ENCODE measurements at places on chromosomes 2 and 18. TPM values are rescaled to one million over a fixed set of nuclear protein-coding genes. Genes with fewer than 3 reads are reported as not detected.

HOXD1 gene
- polyA plus RNA-seq, result 9.1 TPM

CD207 gene
- polyA plus RNA-seq, result not detected

LINC00305 gene
- polyA plus RNA-seq, result 3.1 TPM

GALR1 gene
- polyA plus RNA-seq, result 0.10 TPM

HOXD11 gene
- 72.4 TPM for polyA plus RNA-seq

RESP18 gene
- not detected for polyA plus RNA-seq

NEU2 gene
- polyA plus RNA-seq, result not detected

UGGT1 gene
- polyA plus RNA-seq, result 45.4 TPM

TFCP2L1 gene
- 81.5 TPM for polyA plus RNA-seq

STARD6 gene
- 0.44 TPM for polyA plus RNA-seq

TMEM247 gene
- polyA plus RNA-seq, result not detected

PLEKHH2 gene
- 64.8 TPM for polyA plus RNA-seq

ADRA2B gene
- 3.9 TPM for polyA plus RNA-seq

- DNase-seq, result no peak
Measured at GRCh38 chr2:217218269-217219163, 358.7 kb upstream of the TNP1 start.

DNA sequence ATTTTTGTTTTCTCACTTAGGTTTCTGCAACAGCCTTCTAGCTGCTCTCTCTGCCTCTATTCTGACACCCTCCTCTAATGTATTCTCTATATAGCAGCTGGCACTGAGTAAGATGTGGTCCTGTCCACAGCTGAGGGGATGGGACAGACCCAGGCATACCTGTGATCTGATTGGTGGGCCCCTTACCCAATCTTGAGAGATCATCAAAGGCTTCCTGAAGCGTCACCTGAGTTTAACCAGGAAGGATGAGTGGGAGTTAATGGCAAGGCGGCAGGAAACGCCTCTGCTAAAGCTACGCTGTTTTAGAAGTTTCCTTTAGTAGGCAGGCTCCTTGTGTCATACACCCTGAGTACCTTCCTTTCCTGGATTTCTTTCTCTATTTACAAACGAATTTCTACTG is 5.7 kb upstream of the TET3 start:
- no peak for DNase-seq

- no peak for DNase-seq
Measured at GRCh38 chr18:23626451-23627279, 36.0 kb downstream of the ANKRD29 start.

DNA sequence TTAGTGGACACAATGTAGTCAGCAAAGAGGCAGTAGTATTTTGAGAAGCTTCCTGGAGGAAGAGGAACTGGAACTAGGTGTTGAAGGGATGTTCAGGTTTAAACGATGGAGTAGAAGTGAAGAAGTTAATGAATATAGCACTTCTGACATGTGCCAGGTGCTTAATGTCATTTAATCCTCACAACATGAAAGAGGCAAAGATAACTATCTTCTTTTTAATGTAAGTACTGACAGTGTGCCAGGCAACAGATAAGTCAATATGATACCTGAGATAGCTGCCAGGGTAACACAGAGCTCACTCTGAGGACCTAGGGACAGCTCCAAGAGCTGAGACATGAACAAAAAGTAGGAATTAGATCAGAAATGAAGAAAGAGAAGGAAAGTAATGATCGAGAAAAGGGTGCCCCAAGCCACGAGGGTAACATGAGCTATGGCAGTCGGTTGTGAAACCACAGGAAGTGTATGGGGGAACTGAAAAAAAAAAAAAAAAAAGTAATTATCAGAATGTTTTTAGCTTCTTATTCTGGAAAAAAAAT is 140.7 kb downstream of the RNF144A start:
- no peak for DNase-seq

DNA sequence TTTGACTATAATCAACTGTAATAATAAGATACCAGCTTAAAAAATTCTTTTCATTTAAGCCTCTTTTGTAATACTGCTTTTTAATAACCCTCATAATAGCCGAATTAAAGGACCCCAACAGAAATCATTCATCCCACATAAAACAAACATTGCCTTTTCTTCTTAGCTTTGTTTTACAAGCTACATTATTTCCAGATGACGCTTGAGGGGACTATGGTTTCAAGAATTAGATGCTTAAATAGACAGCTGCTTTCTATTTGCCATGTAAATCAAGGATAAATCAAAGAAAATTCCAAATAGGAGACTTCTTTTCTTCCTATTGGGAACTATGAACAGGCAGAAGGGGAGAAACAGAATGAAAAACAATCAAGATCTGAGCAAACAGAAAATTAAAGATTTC is 200.7 kb upstream of the SMAD7 start:
- DNase-seq, result no peak

GRCh38 chr2:68643011-68643873 is at the start of gene PROKR1:
TSS of gene PROKR1 (plus strand) at chr2:68643579. CDS start at chr2:68645822, 2,243 bp downstream.
- peak; percentile 46 for DNase-seq

DNA sequence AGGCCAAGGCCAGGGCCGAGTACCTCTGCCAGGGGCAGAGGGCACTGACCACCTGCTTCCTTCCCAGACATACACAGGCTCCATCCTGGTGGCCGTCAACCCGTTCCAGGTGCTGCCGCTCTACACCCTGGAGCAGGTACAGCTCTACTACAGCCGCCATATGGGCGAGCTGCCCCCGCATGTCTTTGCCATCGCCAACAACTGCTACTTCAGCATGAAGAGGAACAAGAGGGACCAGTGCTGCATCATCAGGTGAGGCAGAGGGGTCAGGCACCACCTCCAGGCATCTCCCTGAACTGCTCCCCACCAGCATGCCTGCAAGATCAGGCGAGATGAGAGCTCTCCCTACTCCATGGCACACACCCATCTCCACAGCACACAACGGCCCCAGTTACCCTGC is 31.1 kb downstream of the MYO7B start:
- no peak for DNase-seq

DNA sequence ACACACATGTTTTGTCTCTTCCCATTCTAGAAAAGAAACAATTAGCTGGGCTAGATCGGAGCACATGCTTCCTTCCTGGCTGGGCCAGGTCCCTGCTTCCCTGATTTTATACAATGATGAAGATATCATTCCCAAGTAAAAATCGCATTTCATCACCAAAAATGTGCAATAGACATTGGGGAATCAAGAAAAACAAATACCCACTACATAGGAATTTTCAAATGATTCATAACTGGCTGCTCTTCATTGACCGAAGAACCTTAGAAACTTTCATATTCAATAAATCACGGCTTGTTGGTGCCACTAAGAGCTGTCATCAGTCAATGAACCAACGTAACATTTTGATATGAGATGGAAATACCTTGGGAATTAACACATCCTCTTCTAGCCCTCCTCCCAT is 373.6 kb upstream of the TRIB2 start:
- no peak for DNase-seq

- DNase-seq, result no peak
Measured at GRCh38 chr2:96089356-96090195, 26.8 kb downstream of the ADRA2B start.

- no peak for DNase-seq
Measured at GRCh38 chr2:212037062-212037461, 501.5 kb downstream of the ERBB4 start.

DNA sequence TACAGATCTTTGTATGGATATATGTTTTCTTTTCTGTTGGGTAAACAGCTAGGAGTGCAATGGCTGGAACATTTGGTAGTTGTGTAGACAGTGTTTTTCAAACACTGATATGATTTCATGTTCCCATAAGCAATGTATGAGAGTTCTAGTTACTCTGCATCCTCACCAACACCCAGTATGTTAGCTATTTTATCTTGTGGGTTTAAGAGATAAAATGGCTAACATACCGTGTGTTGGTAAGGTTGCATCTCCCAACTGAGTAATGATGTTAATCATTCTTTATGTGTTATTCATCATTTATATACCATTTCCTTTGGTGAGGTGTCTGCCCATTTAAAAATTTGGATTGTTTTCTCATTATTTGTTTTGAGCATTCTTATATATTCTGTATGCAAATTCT is 65.7 kb downstream of the LYPD6B start:
- DNase-seq, result no peak

DNA sequence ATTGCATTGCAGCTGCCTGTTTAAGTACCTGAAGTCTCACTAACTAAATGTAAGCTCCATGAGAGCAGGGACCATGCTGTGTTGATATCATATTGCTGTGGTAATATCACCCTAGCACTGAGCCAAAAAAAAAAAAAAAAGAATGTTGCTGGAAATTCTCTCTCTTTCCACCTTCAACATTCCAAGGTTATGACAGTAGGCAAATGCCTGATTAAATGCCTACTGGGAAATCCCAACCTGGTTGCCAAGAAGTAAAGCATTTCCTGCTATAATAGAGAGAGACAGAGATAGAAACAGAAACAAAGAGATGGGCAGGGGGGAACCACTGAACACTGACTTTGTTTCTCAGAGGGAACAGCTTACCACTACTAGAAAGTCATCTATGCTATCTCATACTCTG is 1604.2 kb downstream of the LRP1B start:
- DNase-seq, result no peak

GRCh38 chr2:213544940-213545339 is 260.7 kb downstream of the SPAG16 start:
- DNase-seq, result no peak

GRCh38 chr2:236748385-236748784 is 178.8 kb downstream of the ACKR3 start:
- no peak for DNase-seq

DNA sequence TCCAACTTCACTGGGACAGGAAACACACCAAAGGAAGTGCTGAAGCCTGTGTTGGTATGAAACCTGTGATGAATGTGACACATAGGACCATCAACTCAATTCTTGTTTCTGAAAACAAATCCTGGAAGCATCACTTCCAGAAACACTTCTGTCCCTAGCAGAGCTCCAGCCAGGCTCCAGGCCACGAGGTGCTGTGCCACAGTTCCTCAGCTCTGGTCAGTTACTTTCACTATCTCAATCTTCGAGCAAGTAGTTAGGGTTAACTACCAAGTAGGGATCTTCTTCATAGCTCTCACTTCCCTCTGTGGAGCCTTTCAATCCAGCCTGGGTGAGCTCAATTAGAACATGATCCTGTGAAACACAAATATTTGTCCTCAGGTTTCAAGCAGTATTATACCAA is 3.6 kb upstream of the LCT start:
- no peak for DNase-seq

DNA sequence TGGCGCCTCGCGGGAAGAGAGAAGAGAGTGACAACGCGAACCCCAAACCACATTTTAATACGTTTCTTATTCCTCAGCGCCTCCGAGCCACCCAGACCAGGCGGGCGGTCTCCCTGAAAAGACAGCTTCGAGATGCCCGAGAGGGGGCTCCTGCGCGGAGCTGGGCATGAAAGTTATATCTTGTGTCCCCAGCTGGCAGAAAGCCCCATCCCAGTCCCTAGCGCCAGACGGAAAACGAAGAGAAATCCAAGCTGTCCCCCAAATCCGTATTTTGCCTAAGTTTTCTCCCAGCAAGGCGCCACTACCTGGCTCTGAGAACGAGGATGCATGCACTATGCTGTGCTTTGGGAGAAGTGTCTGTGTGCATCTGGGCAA is 797 bp downstream of the NXPH2 start:
- DNase-seq, result no peak

- no peak for DNase-seq
Measured at GRCh38 chr2:177169810-177170514, 42.6 kb upstream of the HNRNPA3 start.

GRCh38 chr18:75253784-75254183 is 43.2 kb downstream of the TSHZ1 start:
- DNase-seq, result no peak

DNA sequence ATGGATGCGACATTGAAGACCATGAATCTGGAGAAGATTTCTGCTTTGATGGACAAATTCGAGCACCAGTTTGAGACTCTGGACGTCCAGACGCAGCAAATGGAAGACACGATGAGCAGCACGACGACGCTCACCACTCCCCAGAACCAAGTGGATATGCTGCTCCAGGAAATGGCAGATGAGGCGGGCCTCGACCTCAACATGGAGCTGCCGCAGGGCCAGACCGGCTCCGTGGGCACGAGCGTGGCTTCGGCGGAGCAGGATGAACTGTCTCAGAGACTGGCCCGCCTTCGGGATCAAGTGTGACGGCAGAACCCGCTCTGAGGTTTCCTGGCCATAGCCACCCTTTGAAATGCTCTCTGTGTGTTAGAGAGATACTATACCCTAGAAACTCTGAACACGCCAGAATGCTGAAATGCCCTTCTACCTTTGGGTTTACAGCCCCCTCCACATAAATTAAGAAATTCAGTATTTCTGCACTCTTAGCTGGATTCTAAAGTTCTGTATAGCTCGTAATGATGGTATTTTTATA is 659 bp downstream of the CHMP1B start:
- DNase-seq, result peak; percentile 33

DNA sequence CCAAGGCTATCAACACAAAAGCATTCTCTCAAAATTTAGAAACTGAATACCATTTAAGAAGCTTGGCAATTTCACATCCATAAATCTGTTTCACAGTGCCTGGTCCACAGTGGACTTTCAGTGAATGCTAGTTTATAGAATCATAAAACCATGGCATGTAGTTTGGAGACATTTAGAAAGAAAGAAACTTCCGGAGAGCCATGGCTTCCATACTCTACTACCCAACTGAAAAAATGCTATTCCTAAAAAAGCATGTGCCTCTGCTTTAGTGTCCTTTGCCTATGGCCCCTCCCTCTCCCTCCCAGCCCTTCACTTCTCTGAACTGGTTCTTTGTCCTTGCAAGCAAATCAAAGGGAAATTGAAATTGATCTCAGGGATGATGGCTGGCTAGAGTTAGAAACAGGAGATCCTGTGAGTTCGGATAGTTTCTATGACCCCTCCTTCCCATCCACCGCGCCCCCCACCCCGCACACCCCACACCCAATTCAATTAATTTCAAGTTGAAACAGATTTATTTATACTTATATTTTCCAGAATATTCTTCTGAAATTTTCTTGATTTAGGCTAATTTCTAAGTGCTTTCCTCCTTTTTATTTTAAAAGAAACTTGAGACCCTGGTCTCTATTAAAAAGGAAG is 248.3 kb downstream of the TRIB2 start:
- no peak for DNase-seq

GRCh38 chr2:86413296-86414094 is 27.7 kb upstream of the KDM3A start:
- peak; percentile 69 for DNase-seq

GRCh38 chr18:34880403-34880802 is 160.8 kb upstream of the MAPRE2 start:
- DNase-seq, result no peak

DNA sequence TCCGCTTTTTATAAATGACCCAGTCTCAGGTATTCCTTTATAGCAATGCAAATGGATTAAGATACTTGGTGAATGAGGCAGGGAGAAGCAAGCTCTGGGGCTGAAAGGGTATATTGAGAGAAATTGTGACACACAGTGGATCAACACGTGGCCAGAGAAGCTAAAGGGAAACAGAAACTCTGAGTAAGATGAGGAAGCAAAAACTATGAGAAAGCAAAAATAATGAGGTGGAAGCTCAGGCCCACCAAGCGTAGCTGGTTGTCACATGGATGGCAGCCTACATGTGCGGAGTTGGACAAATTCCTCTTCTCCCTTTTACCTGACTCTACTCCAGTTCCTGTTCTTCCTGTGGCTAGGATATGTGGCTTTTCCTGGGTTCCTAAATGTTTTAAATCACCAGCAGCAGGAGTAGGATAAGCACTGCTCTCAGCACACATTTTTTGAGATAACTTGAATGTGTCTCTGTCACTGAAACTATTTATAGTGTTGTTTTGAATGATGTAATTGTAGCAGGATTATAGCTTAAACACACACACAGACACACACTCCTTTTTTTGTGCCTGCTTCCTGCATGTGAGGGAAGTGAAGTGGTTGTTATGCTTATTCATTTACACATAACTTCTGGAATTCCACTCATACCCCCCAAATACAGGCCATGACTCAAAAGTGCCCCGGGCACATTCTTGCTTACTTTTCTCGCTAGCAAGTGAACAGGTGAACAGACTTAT is 30.1 kb upstream of the EPC2 start:
- DNase-seq, result peak; percentile 58
